ENCODE measurements at places on chromosomes 2 and 18.
A peak's percentile ranks its signal among the peaks of the same experiment; 100 is the strongest.

GRCh38 chr18:61402726-61403125 lies 69.5 kb downstream of the CDH20 start:
- DNase-seq: no peak

GRCh38 chr2:198096965-198097364 lies 292.6 kb downstream of the PLCL1 start:
- DNase-seq: no peak

- DNase-seq: no peak
Observed at GRCh38 chr2:235553291-235553690, 59.4 kb downstream of the AGAP1 start.

DNA sequence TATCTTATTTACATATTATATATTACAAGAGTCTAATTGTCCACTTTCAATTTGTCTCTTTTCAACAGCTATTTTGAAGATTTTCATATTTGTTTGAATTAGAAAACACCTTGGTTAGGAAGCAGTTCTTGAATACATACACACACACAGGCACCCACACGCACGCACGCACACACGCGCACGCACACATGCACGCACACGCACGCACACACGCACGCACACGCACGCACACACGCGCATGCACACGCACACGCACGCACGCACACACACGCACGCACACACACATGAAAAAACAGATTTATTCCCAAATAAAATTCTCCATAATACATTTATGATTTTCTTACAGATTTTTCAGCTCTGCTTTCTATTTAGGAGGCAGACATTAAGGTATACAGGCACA lies 220.7 kb downstream of the NYAP2 start:
- DNase-seq: no peak

- no peak for DNase-seq
Observed at GRCh38 chr18:3177902-3178687, 41.7 kb downstream of the MYOM1 start.

- DNase-seq: peak; percentile 43
Observed at GRCh38 chr18:58310517-58310916, 266.5 kb downstream of the NEDD4L start.

DNA sequence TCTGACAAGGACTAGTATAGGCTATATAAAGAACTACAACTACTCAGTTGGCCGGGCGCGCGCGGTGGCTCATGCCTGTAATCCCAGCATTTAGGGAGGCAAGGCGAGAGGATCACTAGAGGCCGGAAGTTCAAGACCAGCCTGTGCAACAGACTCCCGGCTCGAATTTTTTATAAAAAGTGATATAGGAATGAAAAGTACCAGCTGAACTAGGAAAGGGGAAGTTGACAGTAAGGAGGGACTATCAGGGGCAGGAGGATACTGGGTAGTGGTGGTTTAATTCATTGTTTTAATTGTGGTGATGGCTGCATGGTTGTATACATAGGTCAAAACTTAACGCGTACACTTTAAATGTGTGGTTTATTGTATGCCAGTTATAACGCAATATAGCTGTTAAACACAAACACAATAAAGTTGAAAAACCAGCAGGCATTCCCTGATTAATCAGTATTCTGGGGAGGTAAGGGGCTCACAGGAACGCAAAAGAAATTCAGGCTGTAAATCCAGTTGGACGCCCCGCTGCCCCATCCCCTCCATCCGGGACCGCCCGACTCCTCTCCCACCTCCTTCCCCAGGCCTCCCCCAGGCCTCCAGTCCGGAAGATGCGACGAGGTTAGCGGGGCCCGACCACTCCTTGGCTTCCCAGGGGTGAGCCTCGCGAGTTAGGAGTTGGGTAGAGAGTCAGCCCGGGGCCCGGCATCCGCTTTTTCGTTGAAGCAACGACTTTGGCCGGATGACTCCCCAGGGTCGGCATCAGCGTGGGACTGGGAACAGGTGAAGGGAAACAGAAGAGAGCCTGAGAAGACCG lies 746 bp upstream of the POLR1B start:
- DNase-seq: peak; percentile 81

- DNase-seq: no peak
Observed at GRCh38 chr2:136116151-136116812, 1.7 kb downstream of the CXCR4 start.

GRCh38 chr2:229779650-229780049 lies 65.3 kb upstream of the DNER start:
- no peak for DNase-seq

DNA sequence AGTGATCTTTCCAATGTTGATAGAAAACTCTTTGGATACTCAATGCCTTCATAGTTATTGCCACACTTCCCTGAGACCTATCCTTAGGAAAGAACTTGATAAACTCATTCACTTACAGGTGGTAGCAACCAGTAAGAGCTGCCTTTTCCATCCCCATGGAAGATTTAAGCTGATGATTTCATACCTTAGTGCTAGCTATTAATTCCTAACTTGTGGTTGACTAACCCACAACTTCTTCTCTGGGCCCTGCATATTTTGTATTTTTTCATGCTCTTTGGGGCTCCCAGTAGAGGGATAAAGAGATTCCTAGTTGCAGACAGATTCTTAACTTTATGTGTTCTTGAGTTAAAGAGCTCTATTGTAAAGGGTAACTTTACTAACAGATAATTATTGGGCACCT lies 25.2 kb upstream of the SIX3 start:
- DNase-seq: no peak

- DNase-seq: no peak
Observed at GRCh38 chr2:239302083-239302807, 98.6 kb downstream of the HDAC4 start.

GRCh38 chr2:41267929-41268659 lies 779.7 kb upstream of the PKDCC start:
- no peak for DNase-seq

- DNase-seq: no peak
Observed at GRCh38 chr2:203918839-203919238, 17.7 kb upstream of the ICOS start.

- DNase-seq: peak; percentile 82
Observed at GRCh38 chr2:75592030-75592429, 31.3 kb upstream of the EVA1A start.

GRCh38 chr2:212975333-212975732 lies 176.1 kb downstream of the IKZF2 start:
- no peak for DNase-seq

DNA sequence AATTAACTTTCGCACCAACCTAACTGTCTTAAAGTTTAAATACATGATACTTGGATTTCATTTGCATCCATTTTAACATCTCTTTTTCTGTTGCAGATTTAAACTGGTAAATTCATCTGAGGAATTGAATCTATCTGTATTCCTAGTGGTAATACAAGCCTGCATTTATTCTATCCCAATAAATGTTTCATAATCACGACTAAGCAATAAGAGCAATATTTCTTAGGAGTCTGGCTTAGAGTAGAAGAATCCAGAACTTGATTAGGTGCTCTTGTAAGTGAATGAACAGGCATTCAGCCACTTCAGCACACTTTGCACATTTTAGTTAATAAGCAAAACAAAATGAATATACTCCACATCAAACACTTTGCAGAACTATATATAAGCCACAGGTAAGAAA lies 27.0 kb downstream of the MSH6 start:
- DNase-seq: no peak

- DNase-seq: no peak
Observed at GRCh38 chr2:240822280-240822847, 2.3 kb upstream of the KIF1A start.

DNA sequence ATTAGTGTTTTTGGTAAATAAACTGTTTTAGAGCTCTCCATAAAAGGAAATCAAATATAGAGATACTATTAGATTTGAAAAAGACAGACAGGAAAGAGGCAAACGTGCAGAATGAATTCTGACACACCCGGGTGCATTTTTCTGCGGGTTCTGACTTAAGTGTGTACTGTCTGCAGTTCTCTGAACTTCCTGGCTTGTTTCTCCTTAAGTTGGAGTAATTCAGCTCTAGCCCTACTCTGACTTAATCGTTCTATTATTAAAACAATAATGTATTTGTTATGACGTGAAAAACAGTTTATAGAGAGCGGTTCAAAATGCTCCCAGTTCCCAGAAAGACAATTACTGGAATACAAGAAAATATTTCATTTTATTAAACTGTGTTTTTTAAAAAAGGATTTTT lies 305.9 kb downstream of the ARHGAP15 start:
- DNase-seq: no peak

GRCh38 chr2:214328941-214329340 lies 81.9 kb upstream of the VWC2L start:
- DNase-seq: no peak

DNA sequence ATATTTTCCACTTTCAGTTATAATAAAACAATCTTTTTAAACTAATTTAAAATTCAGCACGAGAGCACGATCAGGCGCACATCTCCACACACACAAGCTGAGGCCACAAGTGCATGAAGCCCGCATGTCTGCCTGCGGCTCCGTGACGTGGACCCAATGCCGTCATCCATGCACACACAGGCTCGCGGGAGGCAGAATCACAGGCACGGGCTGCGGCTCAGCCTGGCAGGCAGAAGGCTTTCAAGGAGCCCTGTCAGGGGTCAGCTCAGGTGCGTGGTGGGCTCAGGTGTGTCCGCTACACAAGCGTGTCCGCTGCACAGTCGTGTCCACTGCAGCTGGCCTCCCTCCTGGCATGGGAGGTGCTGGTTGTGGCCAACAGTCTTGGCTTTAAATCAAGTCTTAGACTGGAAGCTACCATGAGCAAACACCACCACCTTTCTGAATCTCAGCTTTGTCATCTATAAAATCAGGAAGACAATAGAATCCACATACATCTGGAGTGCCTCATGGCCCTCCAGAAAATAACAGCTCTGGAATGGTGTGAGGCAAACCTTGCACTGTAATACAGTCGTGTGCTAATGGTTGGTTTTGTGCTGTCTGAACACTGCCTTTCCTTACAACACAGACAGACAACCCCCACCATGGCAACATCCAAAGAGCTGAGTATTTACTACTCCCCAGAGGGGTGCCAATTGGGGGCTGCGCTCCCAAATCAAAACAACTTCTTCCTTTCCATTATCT lies 210.1 kb downstream of the NDUFA10 start:
- no peak for DNase-seq

DNA sequence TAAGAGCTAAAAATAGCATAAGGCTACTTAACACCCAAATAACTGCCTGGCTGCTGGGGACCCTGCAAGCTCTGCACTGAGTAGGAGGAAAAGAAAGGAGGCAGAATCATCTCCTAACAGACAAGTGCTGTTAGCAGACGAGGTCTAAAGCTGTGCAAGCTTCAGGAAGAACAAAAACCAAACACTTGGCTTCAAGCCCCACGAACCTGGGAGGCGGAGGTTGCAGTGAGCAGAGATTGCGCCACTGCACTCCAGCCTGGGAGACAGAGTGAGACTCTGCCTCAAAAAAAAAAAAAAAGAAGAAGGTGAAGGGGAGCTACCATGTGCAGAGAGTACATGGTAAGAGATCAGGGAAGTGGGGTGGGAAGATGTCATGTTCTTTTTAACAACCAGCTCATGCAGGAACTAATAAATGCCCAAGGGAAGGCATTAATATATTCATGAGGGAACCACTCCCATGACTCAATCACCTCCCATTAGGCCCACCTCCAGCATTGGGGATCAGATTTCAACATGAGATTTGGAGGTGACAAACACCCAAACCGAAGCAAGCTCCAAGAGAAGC lies 28.8 kb upstream of the INO80C start:
- no peak for DNase-seq

DNA sequence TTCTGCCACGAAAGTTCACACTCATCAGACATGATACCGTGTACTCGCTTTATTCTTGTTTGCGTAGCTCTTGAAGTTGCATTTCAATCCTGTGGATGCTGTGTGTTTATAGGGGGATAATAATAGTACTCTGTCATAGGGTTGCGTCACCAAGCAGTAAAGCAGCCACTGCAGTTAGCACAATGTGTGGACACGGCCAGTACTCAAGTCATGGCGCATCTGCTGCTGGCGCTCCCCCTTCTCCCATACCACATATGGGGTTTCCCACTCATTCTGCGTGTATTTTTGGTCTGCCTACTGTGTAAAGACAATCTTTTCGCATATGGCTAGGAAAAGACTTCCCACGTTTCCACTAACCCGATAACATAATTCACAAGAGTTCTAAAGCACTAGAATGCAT lies 2.1 kb upstream of the ZBTB14 start:
- no peak for DNase-seq

DNA sequence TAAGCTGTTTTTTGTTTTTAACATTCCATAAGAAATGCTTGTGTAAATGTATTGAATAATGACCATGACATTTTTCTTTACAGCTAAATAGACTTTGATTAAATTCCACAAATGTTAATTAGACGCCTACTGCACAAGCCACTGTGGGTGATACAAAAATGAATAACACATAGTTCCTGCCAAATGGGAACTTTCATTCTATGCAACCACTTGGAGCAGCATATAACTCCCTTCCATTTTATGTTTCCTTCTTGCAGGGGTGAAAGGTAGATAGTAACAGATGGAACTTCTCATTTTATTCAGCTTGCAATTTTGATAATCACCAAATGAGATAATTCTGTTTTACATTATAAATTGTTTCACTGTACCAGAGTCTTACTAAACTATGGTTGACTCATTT lies 70.0 kb upstream of the THUMPD2 start:
- DNase-seq: no peak

DNA sequence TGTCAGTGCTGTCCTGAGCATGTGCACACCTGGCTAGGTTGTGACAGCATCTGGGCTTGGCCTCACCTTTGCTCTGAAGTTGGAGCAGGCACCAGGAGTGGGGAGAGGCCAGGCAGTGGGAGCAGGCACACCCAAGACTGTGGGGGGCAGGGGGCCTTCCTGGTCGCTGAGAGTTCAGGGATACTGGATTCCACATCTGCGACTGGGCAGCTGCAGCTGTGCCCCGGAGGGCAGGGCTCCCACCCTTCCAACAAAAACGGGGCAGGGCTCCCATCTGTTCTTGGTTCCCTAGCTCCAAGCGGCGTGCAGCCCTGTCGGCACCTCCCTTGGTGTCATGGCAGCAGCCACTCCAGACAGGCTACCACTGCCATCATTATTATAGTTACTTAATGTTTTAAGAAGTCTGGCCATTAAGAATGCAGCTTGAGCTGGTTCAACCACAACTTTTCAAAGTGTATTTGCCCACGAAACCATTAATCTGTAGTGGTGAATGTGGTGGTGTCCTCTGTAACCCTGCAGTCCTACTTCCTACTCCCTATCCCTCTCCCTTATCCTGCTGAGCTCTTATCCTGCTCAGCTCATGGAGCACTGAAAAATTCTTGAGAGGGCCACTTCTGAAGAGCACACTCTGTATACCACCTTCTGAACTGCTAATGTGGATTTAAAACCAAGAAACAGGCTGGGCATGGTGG lies 48.0 kb upstream of the RAB1A start:
- DNase-seq: no peak

DNA sequence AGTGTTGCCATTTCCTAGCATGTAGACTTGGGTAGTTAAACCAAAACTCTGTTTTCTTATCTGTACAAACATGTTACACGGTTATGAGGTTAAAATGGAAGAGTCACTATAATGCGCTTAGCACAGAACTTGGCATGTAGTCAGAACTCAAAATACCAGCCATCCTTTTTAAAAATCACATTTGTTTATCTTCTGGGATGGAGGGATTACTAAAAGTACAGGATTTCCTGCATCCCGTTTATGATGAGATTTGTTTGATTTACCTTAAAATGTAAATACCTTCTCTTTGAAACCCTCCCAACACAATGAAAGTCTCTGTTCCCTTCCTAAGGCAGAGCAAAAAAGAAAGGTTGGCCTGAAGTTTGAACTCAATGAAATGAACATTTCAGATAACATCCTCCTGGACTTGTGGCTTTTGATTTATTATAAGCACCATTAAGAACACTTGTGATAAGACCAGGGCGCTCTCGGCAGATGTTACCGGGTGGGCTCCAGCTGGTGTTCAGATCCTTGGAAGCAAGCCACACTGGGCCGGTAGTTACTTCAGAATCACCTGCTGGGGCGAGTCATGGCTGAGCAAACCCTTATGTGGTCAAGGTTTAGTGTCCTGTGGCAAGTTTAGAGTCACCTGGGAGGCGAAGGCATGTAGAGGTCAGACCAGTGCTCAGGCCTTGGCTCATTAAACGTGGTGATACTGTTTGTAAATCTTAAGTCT lies 105.7 kb downstream of the MGAT5 start:
- no peak for DNase-seq
